ENCODE measurements at places on chromosomes 16 and 17. TPM values are rescaled to one million over a fixed set of nuclear protein-coding genes. Genes with fewer than 3 reads are reported as not detected.

The SLC16A11 gene
- total RNA-seq: 4.5 TPM

DNA sequence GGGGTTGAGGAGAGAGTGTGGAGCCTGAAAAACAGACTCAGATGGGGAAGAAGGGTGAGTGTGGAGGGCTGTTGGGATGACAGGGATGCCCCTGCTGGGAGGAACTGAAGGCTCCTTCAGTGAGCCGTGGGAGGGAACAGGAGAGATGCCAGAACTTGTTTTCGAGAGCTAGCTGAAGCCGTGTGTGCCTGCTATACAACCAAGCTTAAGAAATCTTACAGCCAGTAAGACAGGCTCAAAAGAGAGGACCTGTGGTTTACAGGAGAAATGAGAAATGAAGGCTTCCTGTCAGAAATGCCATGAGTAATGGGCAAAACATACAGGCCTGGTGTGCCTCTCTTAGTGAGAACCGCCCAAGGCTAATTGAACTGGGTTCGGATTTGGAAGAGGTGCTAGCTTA lies 99.6 kb downstream of the SPACA3 start:
- no peak for DNase-seq

The HAS3 gene
- total RNA-seq: 1.2 TPM

The GUCY2D gene
- total RNA-seq: 0.63 TPM

The CDH11 gene
- 41.1 TPM for total RNA-seq

The EVI2B gene
- total RNA-seq: 13.0 TPM

DNA sequence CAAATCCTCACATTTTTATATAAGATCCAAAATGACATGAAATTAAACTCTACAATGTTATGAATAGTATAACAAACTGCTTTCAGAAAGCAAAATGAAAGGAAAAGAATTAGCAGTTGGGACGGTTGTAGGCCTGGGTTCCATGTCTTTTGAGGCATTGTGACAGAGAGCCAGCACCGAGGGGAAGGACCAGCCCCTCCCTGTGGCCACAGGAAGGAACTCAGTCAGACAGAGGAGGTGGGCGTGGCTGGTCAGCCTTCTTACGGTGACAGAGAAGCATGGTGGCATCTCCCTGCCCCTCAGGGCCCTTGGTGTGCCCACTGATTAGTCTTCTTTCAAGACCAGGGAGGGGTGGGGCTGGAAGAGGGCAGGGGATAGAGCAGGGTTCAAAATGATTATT lies 5.7 kb downstream of the ZNF319 start:
- DNase-seq: peak; percentile 41

GRCh38 chr17:7576432-7576937 lies 3.0 kb upstream of the CD68 start:
- DNase-seq: no peak

DNA sequence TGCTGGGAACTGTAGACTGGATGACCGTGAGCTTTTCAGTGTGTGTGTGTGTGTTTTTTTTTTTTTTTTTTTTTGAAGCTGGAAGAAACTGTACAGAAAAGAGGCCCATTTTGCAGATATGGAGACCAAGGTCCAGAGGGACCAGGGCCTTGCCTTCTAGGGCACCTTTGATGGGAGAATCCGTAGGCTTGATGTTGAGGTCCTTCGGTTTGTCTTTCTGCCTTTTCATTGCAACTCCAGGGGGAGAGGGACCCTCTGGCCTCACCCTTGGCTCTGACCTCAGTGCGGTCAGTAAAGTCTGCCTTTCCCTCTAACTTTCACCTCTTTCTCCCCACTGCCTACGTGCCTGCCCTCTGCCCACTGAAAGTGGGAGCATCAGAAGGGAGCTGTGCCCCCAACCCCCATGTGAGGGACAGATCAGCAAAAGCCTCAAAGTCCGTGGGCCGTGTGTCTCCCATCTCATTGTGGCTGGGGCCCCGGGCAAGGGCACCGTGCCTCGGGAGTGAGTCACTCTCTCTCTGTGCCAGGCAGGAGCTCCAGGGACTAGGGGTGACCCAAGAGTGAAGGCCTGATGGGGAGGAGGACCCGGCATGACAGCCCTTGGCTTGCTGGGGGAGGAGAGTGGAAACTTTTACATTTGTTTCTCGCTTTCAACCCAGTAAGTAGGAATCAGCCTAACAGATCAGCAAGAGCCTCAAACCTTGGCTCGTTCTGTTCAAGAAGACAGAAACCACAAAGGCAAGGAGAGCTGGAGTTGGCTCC lies 123.6 kb downstream of the CMIP start:
- DNase-seq: peak; percentile 75

The MOSMO gene
- 11.3 TPM for total RNA-seq

GRCh38 chr16:64968539-64968938 lies 153.3 kb downstream of the CDH11 start:
- no peak for DNase-seq

The FA2H gene
- 82.2 TPM for total RNA-seq

The KIF19 gene
- total RNA-seq: 0.32 TPM

DNA sequence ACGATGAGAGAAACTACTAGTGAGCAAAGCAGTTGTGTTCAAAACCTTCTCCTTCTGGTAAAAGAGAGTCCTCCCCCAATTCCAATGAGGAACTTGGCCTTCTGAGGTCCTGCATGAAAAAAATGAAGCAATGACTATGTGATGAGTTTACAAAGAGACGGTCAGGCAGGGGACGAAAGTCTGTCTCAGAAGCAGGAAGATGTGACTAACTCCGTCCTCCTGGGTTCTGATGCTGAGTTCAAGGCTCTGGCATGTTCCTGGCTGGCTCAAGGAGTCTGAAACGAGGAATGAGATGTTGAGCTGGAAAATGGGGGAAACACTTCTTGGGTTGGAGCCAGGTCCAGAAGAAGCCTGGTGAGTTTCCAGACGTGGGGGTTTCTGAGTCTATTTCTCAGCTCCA lies 129.6 kb downstream of the CPPED1 start:
- no peak for DNase-seq

DNA sequence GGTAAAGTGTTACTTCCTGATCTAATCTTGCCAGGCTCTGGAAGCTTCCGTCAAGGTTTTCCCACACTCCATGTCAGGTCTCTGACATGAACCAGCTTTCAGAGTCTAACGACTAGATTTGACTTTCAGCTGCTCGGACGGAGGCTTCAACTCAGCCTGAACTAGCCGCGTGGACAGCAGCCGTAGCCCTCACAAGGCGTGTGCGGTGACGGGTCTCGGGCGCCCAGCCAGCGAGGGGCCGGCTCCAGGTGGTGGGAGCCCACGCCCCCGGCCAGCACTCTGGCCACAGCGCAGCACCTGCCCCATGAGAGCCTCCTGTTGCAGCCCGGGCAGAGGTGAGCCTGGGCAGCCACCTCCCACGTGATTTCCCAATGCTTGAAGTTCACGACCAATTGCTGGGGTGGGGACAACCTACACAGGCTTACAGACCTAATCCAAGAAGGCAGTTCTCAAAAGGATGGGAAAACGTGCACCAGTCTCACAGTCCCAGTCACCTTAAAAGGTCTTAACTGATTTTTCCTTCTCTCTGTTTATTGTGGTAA lies 45.5 kb downstream of the TBC1D16 start:
- DNase-seq: no peak

GRCh38 chr17:4326608-4327007 lies 39.9 kb downstream of the UBE2G1 start:
- DNase-seq: no peak

- peak; percentile 42 for DNase-seq
Measured at GRCh38 chr16:17313085-17313611, 157.6 kb downstream of the XYLT1 start.

The CORO6 gene
- total RNA-seq: 12.9 TPM

- DNase-seq: no peak
Measured at GRCh38 chr17:79818026-79818758, 21.0 kb downstream of the CBX4 start.

DNA sequence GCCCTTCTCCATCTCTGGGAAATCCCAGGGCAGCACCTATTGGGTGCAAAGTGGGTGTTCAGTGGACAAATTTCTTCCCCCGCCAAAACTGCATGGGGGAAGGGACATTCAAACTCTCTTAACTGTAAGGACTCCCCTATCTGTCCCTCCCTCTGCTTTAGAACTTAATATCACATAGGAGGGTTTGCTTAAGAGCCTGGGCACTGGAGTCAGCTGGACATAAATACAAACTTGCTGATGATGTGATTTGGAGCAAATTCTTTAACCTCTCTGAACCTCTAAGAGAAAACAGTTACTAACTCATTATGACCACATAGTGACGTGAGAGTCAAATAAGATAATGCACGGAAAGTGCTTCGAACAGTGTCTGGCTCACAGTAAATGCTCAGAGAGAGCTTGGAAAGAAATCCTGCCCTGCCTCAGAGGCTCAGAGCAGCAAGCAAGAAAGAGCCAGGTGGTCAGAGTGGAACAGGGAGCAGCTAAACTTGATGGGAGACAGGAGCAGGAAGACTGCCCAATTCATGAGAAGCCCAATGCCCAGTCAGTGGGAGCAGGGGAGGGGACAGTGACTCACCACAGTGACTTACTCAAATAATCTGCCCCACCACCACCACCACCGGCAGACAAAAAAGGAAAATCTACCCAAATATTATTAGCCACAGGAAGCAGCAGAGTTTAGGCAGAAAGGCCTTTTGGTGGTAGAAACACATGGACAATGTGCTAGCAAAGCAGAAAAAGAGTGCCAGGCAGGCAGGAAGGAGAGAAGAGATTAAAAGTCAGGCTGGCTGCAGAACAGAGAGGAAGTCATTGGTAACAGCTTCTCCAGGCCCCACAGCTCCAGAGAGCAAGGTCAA lies 23.9 kb upstream of the CCL1 start:
- no peak for DNase-seq

The ANKRD40CL gene
- 10.9 TPM for total RNA-seq

The SAT2 gene
- 120 TPM for total RNA-seq

DNA sequence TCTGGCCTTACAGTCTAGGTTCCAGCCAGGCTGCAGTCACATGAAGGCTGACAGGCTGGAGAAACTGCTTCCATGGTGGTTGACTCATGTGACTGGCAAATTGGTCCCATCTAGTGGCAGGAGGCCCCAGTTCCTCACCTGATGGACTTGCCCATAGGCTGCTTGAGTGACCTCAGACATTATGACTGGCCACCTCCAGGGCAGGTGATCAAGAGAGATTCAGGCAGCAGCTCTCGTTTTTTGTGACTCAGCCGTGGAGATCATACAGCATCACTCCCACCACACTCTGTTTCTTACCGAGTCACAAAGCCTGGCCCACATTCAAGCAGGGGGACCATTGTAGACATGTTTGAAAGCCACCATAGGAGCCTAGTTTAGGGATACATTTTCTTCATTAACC lies 34.5 kb downstream of the SIAH1 start:
- DNase-seq: no peak

DNA sequence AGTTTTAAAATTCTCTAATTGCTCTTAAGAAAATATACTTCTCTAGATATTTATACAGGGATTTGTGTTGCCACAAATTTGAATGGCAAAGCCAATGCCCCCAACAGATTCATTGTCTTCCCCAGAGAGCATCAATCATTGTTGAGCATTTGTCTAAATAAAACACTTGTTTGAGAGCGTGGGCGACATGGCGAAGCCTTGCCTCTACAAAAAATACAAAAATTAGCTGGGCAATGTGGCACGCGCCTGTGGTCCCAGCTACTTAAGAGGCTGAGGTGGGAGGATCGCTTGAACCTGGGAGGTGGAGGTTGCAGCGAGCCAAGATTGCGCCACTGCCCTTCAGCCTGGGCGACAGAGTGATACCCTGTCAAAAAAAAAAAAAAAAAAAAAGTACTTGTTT lies 13.4 kb upstream of the SRSF1 start:
- no peak for DNase-seq

GRCh38 chr17:6162892-6163291 lies 92.7 kb downstream of the WSCD1 start:
- no peak for DNase-seq

The TERB1 gene
- total RNA-seq: not detected

DNA sequence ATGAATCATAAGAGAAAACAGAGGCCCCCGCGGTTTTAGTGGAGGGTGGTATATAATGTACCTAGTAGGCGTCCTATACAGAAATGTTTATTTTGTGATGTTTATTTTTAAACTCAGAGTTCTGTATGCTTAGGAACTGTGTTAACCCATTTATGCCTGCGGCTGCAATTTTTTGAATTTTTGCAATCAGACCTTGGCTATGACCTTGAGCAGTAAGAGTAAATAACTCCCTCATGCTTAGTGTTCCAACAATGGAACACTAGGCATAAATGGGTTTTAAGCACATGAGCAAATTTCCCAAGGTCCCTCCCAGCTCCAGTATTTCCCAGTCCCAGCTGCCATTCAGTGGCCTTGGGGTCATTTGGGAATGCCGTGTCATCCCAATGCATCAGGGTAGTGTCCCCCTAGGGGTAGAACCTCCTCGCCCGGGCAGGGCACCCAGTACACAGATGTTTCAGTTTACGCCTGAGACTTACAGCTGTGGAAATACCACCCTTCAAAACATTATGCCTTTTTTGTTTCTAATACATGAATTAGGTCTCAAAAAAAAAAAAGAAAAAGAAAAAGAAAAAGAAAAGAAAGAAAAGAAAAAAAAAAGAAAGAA lies 605.8 kb upstream of the CDH11 start:
- DNase-seq: no peak

The ABAT gene
- 26.0 TPM for total RNA-seq

- DNase-seq: peak; percentile 90
Measured at GRCh38 chr17:75517297-75517865, 1.1 kb downstream of the TSEN54 start.

The LGALS9B gene
- 10.9 TPM for total RNA-seq

GRCh38 chr16:1731603-1732002 lies 25.6 kb downstream of the MAPK8IP3 start:
- DNase-seq: no peak

The MAP3K14 gene
- total RNA-seq: 19.1 TPM

DNA sequence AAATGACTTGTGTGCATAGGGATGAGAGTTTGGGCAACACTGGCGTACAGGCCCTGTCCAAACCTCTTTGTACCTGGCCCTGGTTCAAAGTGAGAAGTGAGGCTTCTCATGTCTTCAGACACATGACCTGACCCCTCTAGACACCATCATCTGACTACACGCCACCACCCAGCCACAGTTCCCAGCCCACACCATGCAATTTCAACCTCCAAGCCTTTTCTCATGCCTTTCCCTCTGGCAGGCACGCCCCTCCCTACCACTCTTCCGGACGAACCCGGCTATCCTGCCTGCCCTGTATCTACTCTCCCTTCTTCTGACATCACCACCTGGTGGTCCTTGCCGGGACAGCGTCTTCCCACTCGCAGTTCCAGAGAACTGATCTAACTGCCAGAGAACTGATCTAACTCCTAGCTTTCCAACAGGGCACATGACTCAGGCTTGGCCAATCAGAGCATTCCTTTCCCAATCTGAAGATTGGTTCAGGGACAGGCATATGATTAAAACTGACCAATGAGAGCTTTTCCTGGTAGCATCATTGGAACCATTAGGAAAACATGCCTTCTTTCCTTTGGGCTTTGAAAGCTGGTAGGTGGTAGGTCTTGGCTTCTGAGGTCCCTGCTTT lies 27.1 kb upstream of the IL21R start:
- peak; percentile 55 for DNase-seq

- no peak for DNase-seq
Measured at GRCh38 chr16:86806838-86807351, 228.5 kb downstream of the FOXL1 start.

The DNAH9 gene
- 1.5 TPM for total RNA-seq

The CTCF gene
- 39.8 TPM for total RNA-seq

- no peak for DNase-seq
Measured at GRCh38 chr17:34423978-34424813, 61.2 kb upstream of the CCL1 start.
